ENCODE measurements at places on chromosomes 11 and 22.
A peak's percentile ranks its signal among the peaks of the same experiment; 100 is the strongest.

GRCh38 chr22:24751518-24751917 lies 23.0 kb downstream of the PIWIL3 start:
- no peak for DNase-seq

DNA sequence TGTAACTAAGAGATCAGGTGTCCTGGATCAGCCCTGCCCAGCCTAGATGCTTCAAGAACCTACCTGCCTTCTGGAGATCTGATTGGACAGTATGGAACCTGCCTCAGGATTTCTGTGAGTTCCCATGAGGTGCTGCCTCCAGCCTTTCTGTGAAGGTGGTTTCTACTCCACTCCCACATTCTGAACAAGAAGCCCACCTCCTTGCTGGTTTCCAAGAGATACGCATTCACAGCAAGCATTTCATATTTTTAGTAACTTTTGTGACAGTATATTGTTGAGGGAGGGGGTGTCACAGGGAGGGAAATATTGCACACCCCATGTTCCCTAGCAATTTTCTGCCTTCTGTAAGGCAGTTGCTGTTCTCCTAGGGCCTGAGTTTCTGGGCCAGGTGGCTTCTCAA lies 204.4 kb downstream of the NAV2 start:
- no peak for DNase-seq

DNA sequence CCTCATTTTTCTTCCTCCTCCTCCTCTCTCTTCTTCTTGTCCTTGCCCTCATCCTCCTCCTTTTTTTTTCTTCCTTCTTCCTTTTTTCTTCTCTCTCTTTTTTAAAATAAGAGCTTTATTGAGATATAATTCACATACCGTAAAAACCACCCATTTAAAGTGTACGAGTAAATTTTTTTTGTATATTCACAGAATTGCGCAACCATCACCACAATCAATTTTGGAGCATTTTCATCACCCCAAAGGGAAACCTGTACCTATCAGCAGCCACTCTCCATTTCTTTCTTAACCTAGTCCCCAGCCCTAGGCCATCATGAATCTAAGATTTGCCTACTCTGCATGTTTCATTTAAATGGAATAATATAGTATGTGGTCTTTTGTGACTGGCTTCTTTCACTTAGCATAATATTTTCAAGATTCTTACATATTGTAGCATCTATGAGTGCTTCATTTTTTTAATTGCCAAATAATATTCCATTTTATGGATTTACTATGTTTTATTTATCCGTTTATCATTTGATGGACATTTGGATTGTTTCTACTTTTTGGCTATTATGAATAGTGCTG lies 35.0 kb downstream of the CAT start:
- no peak for DNase-seq

DNA sequence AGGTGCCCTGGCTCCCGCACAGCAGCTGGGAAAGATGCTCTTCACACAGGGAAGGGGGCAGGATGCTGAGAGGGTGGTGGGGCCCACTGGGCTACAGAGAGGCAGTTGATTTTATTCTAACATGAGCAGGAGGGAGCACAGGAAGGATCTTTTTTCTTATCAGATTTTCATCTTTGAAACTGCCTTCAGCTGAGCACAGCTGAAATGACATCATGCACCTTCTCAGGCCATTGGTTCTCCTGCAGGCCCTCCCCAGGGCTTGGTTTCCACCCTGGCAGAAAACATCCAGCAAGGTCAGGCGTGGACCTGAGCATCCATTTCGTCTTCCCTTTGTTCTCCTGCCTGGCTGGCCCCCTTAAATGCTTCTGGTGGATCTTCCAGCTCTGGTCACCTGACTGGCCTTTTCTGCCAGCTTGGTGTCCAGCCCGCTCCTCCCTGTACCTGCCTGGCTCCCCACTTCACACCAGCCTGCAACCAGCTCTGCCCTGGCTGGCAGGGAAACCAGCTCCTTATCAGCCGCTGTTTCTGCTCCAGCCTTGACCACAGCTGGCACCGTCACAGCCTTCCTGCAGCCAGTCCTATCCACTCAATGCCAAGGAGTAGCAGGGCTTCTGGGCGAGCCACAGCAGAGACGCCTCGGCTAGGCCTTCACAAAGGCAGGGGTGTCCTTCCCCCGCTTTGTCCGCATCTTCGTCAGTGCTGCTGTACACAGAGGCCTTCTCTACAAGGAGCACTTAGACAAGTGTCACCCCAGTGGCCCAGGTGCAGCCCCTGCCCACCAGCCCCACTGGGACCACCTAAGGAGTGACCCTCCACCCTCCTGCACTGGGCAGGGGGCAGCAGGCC lies 36.5 kb downstream of the TOM1 start:
- no peak for DNase-seq

DNA sequence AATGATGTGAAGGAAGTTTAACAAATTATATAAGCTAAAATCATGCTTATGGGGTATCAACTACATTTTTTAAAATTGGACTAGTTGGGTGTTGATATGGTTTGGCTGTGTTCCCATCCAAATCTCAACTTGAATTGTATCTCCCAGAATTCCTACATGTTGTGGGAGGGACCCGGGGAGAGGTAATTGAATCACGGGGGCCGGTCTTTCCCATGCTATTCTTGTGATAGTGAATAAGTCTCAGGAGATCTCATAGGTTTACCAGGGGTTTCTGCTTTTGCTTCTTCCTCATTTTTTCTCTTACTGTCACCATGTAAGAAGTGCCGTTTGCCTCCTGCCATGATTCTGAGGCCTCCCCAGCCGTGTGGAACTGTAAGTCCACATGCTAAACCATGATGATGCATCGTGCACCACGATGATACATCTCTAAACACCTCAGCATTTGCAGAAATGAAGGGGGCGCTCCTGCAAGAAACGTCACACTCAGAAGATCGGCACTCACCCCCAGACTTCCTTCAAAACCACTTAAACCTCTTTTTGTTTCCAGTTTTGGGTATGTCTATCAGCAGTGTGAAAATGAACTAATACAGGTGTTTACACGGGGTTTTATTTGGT lies 340.0 kb downstream of the SHANK2 start:
- no peak for DNase-seq

DNA sequence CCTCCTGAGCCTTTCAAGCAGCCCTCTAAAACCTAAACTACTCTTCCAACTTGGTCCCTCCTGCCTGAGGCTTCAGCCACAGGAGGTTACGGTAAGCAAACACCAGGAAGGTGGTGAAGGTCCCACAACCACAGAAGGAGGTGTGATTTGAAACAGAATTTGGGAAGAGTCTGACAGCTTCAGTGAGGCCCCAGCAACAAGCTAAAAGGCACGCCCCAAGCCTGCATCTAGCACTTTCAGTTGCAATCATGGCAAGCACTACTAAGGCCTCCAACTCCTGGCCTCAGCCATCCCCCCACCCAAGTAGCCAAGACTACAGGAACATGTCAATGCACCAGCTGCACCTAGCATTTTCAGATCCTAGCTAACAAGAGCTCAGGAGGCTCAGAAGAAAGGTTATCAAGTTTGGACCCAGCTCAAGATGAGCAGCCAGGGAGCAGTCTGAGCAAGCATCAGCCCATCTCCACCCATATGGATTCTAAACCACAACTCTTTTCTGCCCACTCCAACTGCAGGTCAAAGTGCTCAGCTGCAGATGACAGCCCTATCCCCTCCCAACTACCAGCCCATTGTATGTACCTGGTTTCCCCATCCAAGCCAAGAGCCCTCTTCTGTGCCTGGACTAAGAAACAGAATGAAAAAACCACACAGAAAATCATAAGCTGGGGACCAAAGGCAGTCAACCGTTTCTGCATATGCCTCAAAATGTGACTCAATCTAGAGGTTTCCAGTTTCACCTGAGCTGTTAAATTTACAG lies 10.4 kb upstream of the AHNAK start:
- DNase-seq = no peak

- DNase-seq = no peak
These were observed 994 bp downstream of the PPP6R3 start for GRCh38 chr11:68461575-68461917.

- no peak for DNase-seq
These were observed 37.7 kb downstream of the MOB2 start for GRCh38 chr11:1448882-1449281.

DNA sequence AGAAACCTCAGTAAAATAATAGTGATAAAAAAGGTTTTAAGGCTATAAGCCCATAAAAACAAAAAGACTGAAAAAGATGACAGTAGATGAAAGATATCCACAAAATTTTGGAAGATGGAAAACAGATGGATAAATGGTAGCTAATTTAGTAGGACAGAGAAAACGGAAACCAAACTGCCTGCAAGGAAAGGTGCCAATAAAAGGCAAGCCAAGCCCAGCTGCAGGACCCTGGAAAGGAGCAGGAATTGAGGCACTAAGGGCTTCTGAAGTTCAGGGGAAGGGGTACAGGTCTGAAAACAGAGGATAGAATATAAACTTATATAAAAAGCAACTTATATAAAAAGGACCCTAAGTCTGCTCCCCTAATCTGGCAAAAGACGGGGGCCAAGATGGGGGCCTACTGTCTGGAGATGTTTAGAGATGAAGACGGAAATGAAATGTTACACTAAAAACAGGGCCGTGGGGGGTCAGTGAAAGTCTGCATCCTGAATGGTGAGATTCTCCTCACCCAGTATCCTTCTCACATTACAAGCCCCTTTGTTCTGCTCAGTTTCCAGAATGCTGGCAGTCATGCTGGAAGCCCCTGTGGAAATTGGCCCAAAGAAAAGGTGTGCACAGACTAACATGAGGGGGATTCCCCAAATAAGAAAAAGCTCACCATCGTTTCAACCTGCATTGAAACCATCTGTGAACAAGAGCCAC lies 269.3 kb upstream of the PITPNB start:
- DNase-seq = no peak

DNA sequence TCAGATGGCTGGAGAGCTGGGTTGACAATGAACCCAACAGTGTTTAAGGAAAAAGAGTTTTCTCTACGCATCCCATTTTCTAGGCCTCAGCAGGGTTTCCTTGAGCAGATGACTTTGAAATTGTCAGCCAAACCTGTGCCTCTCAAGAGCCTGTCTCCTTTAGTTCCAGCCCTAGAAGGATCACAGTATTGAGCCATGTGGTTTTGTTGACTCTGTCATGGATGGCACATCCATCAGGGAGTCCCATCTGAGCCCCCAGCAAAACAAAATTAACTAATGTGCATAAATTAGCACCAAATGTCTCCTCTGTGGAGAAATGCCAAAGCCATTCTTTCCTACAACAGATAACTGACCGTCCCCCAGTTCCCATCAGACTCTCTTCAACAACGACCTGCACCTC lies 103.8 kb upstream of the BLID start:
- no peak for DNase-seq

GRCh38 chr22:24567668-24568067 lies 11.9 kb downstream of the SNRPD3 start:
- DNase-seq = no peak

DNA sequence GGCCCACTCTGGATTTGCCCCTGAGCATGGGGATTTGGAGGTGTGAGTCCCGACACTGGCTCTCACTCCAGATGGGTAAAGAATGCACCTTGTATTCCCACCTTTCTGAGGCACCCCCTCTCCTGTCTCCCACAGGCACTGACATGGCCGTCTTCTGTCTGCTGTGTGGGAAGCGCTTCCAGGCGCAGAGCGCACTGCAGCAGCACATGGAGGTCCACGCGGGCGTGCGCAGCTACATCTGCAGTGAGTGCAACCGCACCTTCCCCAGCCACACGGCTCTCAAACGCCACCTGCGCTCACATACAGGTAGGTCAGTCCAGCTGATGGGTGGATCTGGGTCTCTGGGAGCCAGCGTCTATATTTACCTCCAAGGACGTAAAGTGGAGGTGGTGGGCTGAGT lies 54.2 kb upstream of the NNMT start:
- DNase-seq = no peak

- no peak for DNase-seq
These were observed 17.0 kb downstream of the IMMP1L start for GRCh38 chr11:31492320-31492913.

- DNase-seq = peak; percentile 99
These were observed 49.6 kb upstream of the ALKBH3 start for GRCh38 chr11:43830928-43831440.

- DNase-seq = no peak
These were observed 1027.1 kb downstream of the LRRC4C start for GRCh38 chr11:40432358-40432757.

- DNase-seq = no peak
These were observed 12.7 kb downstream of the ROBO4 start for GRCh38 chr11:124884869-124885479.

GRCh38 chr11:126137136-126137535 lies 74.3 kb downstream of the RPUSD4 start:
- no peak for DNase-seq

- peak; percentile 94 for DNase-seq
These were observed 662.5 kb upstream of the TENM4 start for GRCh38 chr11:80103142-80103859.

- DNase-seq = no peak
These were observed 125.1 kb downstream of the BCR start for GRCh38 chr22:23305321-23305910.

DNA sequence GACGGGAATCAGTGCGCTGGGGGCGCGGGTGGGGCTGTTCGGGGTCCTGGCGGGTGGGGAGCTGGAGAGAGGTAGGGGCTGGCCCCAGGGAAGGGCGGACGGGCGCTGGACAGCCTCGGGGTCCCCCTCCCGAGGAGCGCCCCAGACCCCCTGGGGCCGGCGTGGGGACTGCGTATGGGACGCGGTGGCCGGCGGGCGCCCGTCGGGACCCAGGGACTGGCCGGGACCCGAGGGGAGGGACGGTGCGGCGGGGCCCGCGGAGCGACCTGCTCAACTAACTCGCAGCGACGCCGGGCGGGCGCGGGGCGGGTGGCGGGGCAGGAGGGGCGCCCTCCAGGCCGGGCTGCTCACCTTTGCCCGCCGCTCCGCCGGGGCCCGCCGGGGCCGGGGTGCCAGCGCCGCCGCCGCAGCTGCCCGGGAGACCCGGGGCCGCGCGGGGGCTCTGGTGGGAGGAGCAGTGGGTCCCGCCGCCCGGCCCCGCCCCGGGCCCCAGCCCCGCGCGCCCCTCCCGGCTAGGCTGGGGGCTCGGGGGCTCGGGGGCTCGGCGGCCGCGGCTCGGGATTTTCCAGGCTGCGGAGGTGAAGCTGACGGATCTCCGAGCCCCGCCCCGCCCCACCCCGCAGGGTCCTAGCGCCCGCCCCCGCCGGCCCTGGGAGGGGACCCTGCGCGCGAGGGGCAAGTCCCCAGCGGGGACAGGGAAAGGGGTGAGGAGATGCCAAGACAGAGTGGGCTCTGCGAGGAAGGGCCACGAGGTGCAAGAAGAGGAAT lies 12.3 kb downstream of the STARD10 start:
- DNase-seq = no peak

DNA sequence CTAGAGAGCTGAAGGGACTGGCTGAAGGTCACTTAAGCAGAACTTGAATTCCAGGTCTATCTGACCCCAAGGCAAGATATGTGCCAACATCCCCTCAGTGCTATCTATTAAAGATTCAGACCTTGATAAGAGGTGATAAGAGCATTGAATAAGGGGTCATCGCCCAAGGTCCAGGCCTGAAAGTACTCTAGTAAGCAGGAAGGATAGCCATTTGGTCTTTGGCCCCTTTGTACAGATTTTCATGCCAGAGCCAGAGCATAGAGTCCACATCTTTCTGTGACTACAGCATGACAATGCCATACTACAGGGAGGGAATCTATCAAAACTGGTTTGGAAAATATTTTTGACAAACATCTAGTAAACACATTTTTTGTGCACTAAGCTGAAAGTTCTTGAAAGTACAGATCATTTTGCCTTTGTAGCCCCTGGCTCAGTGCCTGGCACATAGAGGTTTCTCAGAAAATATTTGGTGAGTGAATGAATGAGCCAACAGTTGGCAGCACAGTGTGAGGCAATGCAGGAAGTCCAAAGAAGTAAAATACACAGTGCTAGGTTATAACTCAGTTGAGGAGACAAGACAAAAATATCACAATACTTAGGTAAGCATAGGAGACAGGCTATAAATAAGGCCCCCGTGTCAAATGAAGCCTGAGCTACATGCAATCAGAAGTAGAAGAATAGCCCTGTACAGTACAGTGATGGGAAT lies 15.1 kb upstream of the RRAS2 start:
- DNase-seq = no peak

Measured in AG04449 (cell line).